ENCODE measurements at places on chromosomes 12 and 14. TPM values are rescaled to one million over a fixed set of nuclear protein-coding genes. Genes with fewer than 3 reads are reported as not detected.
A peak's percentile ranks its signal among the peaks of the same experiment; 100 is the strongest.

GRCh38 chr12:5083955-5084849 is 40.5 kb downstream of the KCNA5 start:
- H3K27ac ChIP-seq = no peak overlapping the region
- H3K4me3 ChIP-seq = no peak overlapping the region
- H3K4me1 ChIP-seq = no peaks in the 10 kb centered on the region
- H3K36me3 ChIP-seq = peaks cover 5% of the 10 kb centered on the region

- peak overlapping the region; percentile 83 for H3K4me3 ChIP-seq
- H3K36me3 ChIP-seq = peaks cover 55% of the 10 kb centered on the region
- peaks cover 24% of the 10 kb centered on the region for H3K4me1 ChIP-seq
Observed at GRCh38 chr14:24234095-24235005, 1.6 kb downstream of the GMPR2 start.

- peak; percentile 32 for DNase-seq
- no peak overlapping the region for H3K4me3 ChIP-seq
- peaks cover 13% of the 10 kb centered on the region for H3K36me3 ChIP-seq
- no peak overlapping the region for H3K27ac ChIP-seq
- no peaks in the 10 kb centered on the region for H3K27me3 ChIP-seq
- peaks cover 68% of the 10 kb centered on the region for H3K4me1 ChIP-seq
Observed at GRCh38 chr12:52207895-52208294, 16.1 kb upstream of the KRT80 start.

DNA sequence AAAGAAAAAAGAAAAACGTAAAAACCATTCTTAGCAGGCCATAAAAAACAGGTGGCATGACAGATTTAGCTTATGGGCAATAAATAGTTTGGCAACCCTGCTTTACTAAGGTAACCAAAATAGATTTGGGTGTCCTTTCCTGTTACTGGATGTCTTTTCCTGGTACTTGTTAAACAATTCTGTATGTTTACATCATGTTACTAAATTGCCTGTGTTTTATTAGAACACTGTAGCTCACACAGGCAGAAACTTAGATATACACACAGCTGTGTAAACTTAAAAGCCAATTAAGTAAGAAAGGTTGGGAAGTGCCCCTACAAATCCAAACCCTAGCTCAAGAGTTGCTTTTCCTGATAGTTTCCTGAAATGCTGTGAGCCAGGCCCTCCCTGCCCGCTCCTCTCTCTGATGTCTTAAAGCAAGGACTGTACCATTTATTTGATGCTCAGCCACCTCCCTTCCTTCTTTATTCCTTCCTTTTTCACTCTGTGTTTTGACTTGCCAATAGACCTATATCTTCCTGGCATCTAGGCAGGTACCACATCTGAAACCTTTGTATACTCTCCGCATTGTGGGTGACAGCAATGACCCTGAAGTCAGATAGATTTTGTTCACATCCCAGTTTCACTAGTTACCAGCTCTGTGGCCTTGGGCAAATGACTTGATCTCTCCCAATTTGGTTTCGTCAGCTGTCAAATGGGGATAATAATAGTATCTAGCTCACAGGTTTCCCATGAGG is 3.7 kb upstream of the CAMKK2 start:
- no peak overlapping the region for H3K4me3 ChIP-seq
- H3K36me3 ChIP-seq = peaks cover 23% of the 10 kb centered on the region
- no peak for DNase-seq
- no peak overlapping the region for H3K27ac ChIP-seq
- no peaks in the 10 kb centered on the region for H3K27me3 ChIP-seq

GRCh38 chr14:79698298-79698711 is 513.0 kb downstream of the DIO2 start:
- H3K4me3 ChIP-seq = no peak overlapping the region
- H3K27ac ChIP-seq = no peak overlapping the region
- H3K27me3 ChIP-seq = no peaks in the 10 kb centered on the region
- H3K36me3 ChIP-seq = no peaks in the 10 kb centered on the region
- DNase-seq = no peak
- no peaks in the 10 kb centered on the region for H3K4me1 ChIP-seq

KRT83 gene
- total RNA-seq = not detected

CCDC197 gene
- not detected for total RNA-seq

Data from Calu3 (cell line).